ENCODE measurements at places on chromosomes 5 and 9.
A peak's percentile ranks its signal among the peaks of the same experiment; 100 is the strongest.

DNA sequence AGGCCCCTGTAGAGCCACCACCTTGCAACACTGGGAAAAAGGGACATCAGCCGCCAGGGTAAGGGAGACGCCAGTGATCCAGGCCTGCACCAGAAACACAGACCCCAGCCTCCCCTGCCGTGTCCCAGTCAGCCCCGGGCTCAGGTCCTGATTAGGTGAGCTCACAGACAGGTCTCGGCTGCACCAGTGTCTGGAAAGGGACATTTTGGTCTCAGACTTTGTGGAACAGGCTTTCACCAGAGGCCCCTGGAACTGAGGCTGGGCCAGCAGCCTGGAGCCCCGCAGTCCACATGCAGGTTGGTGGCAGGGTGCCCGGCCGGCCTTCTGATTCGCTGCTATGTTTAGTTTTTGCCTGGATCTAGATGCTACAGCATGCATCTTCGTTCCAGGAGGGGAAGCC, 369.0 kb upstream of the IRX4 start:
- DNase-seq = no peak

DNA sequence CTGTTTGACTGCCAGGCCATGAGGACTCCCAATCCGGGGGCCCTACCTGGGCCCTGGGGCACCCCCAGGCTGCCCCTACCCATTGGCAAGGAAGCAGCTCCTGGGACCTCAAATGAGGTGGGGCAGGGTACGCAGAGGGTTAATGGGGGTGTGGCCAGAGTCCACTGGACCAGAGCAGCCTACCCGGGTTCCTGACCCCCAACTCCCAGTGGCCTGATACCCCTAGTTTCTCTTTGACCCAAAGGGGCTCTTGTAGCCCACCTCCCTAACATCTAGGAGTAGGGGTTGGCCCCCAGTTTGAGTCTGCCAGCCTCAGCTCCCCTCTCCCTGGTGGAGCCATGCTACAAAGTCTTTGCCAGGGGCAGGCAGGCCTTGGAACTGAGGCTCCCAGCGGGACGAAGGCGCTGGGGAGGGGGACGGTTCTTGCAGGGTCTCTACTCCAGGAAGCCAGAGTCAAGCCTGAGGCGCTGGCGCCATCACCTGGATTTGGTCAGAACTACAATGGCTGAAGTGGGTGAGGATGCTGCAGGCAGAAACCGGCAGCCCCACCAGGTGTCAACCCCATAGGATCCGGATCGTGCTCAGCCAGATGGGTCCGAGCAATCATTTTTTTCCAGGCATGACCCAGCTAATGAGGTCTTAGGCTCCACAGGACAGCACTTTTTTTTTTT, 8.4 kb upstream of the CERCAM start:
- DNase-seq = peak; percentile 25

- peak; percentile 76 for DNase-seq
Observed at GRCh38 chr5:137995077-137995748, 37.7 kb downstream of the FAM13B start.

DNA sequence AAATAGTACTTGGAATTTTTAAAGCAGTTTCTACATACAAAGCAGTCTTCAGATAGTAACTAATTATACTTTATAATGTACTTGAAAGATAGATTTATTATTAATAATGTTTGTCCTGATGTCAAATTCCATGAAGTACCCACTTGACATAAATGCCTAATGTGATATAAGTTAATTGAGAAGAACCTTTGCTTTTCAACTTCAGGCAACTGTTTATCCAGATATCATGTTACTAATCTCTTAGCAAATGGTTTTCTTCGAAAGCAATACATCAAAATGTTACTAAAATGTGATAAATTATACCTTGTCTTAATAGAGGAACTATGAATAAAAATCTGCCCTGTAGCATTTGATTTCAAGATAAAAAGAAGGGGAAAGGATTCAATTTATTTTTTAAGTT, 146.8 kb upstream of the FBXL17 start:
- DNase-seq = no peak

DNA sequence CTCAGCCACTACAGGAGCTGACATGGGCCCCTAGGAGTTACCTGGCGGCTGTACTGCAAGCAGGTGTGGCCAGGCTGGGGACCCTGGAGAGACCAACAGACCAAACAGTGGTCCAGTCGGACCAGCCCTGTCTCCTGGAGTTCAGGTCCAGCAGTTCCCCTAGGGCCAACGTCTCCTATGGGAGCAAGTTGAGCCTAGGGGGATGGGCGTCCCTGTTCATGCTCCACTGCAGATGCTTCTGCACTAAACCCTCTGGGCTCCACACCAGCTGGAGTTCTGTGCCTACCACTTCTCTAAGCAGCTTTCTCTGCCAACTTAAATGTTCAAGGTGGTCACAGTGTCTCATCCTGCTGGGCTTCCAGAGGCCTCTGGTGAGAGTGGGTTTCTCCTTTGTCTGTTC, 20.6 kb upstream of the OMD start:
- no peak for DNase-seq

DNA sequence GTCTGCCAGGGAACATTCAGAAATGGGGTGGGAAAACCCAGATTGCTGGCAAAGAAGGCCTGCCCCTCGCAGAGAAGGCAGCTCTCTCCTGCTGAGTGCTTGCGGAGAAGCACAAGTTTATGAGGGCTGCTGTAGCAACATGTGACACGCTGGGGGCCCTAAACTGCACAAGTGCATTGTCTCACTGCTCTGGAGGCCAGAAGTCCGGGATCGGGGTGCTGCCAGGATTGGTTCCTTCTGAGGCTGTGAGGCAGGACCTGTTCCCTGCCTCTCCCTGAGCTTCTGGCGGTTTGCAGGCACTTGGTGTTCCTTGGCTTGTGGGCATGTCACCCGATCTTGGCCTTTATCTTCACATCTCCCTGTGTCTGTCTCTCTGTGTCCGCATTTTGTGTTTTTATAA, 75.6 kb upstream of the NEURL1B start:
- DNase-seq = no peak

DNA sequence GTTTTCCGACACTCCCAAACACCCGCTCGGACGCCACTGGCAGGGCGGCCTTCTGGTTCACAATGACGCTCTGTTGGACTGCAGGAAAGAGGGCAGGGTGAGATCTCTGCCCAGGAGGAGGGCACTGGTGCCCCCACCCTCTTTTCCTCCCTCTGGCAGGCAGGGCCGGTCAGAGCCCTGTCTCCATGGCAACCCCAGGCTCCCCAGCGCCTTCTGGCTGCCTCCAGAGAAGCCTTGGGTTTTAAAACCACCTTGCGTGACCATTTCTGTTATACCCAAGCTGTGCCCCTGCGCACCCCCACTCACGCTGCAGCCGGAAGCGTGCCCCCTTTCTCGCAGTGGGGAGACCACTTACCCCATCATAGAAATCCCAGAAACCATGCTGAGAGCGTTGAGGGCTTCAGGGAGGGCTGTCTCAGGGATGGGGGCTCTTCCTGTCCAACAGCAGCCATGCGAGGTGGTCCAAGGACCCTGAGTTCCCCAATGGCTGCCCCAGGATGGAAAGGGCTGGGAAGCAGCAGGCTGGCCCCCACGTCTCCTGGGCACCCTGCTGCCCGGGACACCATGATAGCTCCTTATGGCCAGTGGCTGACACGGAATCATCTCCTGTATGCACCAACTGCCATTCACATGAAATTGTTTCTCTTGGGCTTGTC, 7.3 kb downstream of the C9orf50 start:
- no peak for DNase-seq

DNA sequence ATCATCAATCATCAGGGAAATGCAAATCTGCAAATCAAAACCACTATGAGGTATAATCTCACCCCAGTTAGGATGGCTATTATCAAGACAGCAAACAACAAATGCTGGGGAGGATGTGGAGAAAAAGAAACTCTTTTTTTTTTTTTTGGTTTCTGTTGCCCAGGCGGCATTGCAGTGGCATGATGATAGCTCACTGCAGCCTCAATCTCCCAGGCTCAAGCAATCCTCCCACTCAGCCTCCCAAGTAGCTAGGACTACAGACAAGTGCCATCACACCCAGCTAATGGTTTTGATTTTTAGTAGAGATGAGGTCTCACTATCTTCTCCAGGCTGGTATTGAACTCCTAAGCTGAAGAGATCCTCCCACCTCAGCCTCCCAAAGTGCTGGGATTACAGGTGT, 5.4 kb upstream of the CNTRL start:
- peak; percentile 83 for DNase-seq

GRCh38 chr9:34540827-34541226, 18.0 kb upstream of the ENHO start:
- DNase-seq = no peak

DNA sequence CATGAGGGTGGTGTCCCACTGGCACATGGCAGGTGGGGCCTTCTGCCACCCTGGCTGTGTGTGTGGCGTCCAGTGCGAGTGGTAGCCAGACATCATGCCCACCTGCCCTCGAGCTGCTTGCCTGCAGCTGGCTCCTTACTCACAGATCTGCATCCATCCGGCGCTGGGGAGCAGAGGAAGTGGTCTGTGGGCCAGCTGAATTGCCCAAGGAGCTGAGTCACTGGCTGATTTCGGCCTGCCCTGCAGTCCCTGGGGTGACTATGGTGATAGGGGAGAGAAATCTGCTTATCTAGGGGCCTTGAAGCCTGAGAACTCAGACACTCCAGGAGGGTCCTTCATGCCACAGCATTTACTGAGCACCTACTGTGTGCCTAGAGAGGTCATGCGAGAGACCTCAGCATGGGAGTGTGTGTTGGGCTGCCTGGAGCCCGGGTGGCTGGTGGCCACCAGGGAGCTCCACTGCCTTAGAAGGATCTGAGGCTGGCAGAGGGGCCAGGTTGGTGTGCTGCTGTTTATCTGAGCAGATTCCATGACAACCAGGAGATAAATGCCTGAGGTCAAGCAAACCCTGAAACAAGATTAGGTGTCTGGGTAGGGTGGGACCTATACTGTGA, 57.1 kb downstream of the SLC22A5 start:
- DNase-seq = peak; percentile 95

GRCh38 chr9:95083086-95083768, 234.3 kb downstream of the FANCC start:
- DNase-seq = no peak

DNA sequence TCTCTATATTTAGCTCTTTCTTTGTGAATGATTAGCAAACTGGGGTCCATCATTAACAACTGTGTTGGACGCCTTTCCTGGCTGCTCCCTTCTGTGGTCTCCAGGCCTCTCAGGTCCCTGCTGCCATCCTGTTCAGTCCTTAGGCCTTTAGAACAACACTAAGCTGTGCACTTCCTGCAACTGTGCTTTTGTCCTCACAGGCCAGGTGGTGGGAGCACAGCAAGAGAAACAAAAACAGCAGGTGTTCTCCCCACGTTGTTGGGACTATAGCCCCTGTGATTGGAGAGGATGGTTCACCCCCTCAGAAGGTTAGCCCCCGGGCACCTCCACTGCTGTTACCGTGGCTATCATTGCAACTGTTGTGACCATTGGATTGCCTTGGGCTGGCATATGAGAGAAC, 41.7 kb upstream of the CLINT1 start:
- no peak for DNase-seq

GRCh38 chr9:71944754-71945375, 33.4 kb downstream of the C9orf85 start:
- no peak for DNase-seq

GRCh38 chr5:127664093-127664492, 15.2 kb downstream of the CTXN3 start:
- no peak for DNase-seq

- DNase-seq = peak; percentile 64
Observed at GRCh38 chr5:66875315-66875714, 279.1 kb downstream of the MAST4 start.

GRCh38 chr5:179330186-179330900, 14.9 kb downstream of the ADAMTS2 start:
- DNase-seq = no peak

DNA sequence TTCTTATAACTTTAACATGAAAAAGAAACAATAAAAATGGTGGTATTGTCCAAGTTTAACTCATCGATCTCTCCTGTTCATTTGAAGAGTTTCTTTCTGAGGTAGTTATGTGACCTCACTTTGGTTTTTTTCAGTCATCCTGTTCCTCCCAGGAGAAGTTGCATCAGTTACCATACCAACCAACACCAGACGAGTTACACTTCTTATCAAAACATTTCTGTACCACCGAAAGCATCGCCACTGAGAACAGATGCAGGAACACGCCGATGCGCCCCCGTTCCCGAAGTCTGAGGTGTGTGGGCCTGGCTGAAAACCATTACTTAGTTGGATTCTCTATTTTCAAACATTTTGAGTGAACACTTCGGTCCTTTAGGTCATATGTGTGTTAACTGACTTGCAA, 96.3 kb downstream of the CD180 start:
- DNase-seq = no peak

GRCh38 chr5:79526928-79527327, 13.0 kb upstream of the HOMER1 start:
- no peak for DNase-seq

- DNase-seq = peak; percentile 98
Observed at GRCh38 chr5:54310433-54311175, at the start of gene ARL15. ARL15 (minus strand) TSS chr5:54310573.

DNA sequence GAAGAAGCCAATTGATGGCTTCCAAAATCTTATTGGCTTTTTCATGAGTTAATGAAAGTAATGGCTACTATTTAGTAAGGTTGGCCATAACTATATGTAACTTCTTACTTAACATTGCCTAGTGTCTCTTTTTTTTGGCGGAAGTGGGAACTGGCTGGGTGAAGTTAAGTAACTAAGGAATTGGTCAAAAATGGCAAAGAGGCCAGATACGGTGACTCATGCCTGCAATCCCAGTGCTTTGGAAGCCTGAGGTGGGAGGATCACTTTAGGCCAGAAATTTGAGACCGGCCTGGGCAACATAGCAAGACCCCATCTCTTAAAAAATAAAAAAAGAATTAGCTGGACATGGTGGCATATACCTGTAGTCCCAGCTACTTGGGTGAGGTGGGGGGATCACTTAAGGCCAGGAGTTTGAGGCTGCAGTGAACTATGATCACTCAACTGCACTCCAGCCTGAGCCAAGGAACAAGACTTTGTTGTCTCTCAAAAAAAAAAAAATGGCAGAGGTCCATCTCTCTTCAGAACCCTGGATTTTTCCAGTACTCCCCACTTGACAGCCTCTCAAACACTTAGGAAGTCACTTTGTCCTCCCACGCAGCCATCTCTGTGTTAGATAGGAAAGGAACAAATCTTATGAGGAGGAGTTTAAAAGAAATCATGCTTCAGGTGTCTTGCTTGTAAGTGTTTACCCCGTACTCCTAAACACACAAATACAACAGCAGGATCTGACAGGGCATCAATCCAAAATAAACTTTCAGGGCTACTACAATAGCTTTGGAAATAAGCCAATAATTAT, 75.7 kb downstream of the TEK start:
- no peak for DNase-seq

DNA sequence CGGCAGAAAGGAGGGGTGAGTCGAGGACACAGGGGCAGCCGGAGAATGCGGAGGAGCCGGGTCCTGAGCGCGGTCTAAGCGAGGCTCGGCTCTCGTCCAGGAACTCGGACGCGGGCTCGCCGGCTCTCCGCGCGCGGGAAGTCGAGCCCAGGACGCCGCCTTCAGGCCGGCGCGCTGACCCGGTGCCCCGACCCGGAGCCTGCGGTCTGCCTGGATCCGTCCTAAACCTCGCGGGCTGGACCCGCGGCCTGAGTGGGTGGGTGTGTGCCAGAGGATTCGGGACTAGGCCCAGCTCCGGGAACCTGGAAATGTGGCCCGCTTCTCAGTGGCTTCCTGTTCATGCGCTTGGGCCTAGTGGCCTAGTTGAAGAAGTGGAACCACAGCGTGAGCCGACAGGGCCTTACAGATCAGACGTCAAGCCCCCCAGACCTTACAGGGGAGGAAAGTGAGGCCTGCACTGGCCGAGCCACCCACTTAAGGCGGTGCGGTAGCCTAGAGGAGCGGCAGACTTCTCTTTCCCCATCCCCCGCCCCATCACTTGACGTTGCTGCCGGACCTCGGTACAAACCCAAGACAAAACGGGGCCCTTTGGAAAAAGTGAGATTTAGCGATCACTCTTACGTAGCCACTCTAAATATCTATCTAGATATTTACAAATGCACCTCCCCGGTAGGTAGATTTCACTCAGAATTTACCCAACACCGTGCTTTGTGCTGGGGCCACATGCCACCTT, 1.2 kb downstream of the CDKN2B-AS1 start:
- DNase-seq = peak; percentile 56

Data from inflammatory macrophage treated with lipopolysaccharide for 4 hours (primary cell).